ENCODE measurements at places on chromosomes 3 and 15.
A peak's percentile ranks its signal among the peaks of the same experiment; 100 is the strongest.

GRCh38 chr3:76586471-76586870, 453.4 kb upstream of the ROBO2 start:
- no peak for DNase-seq

DNA sequence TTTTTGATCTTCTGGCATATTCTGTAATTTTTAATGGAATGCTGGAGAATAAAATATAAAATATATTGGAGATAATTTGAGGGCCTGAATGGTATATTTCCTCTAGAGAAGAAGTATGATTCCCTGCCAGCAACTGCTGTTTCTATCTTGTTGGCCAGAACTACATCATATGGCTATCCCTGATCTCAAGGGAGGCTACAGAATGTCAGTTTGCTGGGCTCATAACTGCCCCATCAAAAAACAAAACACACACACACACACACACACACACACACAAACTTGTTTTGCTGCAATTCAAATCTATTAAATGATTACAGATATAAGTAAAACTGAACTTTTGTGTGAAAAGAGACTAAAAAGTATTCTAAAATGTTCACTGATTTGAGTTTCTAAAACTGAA, 51.0 kb downstream of the RASA2 start:
- no peak for DNase-seq

- peak; percentile 72 for DNase-seq
These were observed 53.0 kb downstream of the ZNF148 start for GRCh38 chr3:125322166-125322565.

DNA sequence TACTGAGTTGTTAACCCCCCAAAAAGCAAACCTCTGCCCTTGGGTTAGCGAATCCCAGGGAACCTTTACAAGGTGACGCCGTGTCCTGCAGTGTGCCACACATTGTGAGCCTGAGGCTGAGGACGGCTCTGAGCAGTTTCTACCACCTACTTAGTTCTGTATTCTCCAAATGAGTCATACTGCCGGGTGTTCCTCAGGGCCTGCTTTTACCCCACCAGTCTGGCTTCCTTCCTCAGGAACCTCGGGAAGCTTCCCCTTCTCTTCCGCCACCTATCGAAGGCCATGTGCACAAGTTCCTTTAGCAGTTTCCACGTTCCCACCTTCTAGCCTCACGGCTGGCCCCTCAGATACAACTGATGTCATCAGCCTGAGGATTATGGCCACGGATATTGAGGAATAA, 384.0 kb upstream of the TPM1 start:
- peak; percentile 31 for DNase-seq

GRCh38 chr3:177213801-177214535, 16.7 kb upstream of the TBL1XR1 start:
- no peak for DNase-seq

DNA sequence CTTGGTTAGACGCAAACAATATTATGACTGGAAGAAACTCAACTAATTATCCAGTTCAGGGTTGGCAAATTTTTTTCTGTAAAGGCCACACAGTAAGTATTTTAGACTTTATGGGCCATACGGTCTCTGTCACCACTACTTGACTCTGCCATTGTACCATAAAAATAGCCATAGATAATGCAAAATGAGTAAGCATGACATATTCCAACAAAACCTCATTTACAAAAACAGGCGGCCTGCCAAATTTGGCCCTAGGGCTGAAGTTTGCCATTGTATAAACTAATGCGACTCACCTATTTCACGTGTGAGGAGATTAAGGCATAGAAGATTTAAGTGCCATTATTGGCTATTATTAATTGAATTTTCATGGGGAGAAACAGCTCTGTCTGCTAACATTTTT, 116.8 kb upstream of the CNTN6 start:
- no peak for DNase-seq

- no peak for DNase-seq
These were observed 317.4 kb upstream of the UBE2E2 start for GRCh38 chr3:22885574-22886341.

DNA sequence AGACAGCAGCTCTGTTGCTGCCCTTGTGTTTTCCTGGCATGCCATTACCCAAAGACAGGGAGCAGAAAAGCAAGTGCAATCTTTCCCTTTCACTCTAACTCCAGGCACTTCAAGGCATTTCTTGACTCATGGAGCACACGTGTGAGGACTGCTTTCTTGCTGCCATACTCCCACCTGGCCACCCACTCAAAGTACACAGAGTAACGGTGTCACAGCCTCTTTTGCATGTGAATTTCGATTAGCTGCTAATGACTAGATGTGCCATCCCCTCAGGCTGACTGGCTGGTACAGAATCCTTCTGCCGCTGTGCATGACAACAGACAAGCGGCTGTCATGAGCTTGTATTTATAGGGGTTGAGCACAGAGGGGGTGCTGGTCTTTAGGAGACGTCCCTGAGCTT, 380.6 kb downstream of the CTNNB1 start:
- DNase-seq = no peak

- no peak for DNase-seq
These were observed 58.8 kb downstream of the TRAK1 start for GRCh38 chr3:42149975-42150374.

- DNase-seq = peak; percentile 81
These were observed 7.5 kb upstream of the STRA6 start for GRCh38 chr15:74209997-74210671.
